ENCODE measurements at places on chromosomes 1 and 21.

- DNase-seq, result peak; percentile 44
Measured at GRCh38 chr1:239719642-239720258, 333.4 kb downstream of the CHRM3 start.

DNA sequence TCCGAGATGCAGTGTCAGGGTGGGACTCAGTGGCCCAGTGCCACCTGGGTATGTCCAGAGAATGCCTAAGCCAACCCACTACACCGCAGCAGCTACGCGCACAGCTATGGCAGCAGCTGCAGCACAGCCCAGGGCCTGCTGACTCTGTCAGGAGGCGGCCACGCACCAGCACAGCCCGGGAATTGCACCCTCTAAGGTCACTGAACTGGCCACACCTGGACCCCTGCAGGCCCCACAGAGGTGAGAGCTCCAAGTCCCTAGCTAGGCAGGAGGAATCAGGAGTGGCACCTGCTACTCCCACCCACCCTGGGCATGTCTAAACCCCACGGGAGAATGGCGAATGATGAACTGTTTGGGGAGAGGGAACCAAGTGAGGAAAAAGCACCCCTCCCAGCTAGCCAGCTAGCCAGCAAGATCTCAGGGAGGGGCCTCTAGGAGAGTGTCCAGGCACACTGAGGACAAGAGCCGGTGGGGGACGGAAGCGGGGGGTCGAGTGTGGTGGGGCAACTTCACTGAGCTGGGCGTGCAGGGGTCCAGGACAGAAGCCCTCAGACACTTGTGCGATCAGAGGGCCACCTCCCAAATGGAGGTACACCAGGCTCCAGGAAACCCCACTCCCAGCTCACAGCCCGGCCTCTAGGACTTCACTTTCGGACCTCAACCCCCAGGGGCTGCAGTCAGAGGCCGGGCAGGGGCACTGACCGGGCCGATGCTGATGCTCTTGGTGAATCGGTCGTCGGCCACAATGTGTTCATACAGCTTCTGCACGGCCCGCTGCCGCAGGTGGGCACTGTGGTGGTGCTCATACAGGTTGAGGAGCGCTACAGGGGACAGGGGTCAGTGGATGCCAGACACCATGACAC, 13.9 kb downstream of the LSS start:
- DNase-seq, result no peak

GRCh38 chr21:42806509-42807140, 72.7 kb downstream of the WDR4 start:
- no peak for DNase-seq

DNA sequence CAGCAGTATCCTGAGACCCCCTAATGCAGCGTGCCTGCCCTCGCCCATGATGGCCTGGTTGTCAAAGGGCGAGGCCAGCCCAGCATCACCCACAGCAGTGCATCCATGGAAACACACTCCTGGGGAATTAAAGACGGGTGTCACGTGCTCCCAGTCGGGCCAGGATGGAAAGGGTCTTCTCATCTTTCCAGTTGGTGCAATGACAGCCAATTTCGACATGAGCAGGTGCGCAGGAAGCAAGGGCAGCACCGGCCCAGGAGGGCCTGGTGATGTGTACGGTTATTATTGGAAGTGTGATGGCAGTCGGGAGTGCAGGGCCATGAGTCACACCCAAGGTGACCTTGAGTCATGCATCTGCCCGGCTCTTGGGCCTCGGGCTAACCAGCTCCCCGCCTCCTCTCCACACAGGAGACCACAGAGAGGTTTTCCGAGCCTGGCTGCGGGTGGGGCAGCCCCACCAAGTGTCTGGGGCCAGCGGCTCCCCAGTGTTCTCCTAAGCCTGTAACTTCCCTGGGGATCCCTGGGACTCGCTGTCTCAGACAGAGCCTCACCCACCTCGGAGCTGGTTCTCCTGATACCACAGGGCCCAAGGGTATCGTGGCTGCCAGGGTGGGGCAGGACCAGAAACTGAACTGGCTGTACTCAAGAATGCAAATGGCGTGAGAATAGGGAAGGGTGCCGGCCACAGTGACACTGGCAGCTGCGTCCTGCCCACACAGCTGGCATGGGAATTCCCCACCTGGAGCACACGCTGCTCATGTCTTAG, 119.8 kb downstream of the SIK1 start:
- no peak for DNase-seq

DNA sequence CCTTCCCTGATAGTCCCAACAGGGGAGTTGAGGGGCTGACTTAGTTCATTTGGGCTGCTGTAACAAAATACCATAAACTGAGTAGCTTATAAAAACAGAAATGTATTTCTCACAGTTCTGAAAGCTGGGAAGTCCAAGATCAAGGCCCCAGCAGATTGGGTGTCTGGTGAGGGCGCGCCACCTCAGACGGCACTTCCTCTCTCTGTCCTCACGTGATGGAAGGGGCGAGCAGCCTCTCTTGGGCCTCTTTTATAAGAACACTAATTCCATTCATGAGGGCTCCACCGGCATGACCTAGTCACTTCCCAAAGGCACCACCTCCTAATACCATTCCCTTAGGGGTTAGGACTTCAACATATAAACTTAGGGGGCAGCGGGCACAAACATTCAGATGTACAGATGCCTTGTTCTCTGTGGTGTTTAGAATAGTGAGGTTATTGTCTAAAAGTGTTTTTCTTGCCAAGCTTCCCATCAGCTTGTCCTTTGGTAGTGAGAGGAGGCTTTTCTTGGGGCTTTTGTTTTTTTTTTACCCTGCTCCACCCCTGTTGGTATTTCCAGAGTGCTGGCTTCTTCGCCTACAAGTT, 20.3 kb downstream of the NIPAL3 start:
- no peak for DNase-seq

DNA sequence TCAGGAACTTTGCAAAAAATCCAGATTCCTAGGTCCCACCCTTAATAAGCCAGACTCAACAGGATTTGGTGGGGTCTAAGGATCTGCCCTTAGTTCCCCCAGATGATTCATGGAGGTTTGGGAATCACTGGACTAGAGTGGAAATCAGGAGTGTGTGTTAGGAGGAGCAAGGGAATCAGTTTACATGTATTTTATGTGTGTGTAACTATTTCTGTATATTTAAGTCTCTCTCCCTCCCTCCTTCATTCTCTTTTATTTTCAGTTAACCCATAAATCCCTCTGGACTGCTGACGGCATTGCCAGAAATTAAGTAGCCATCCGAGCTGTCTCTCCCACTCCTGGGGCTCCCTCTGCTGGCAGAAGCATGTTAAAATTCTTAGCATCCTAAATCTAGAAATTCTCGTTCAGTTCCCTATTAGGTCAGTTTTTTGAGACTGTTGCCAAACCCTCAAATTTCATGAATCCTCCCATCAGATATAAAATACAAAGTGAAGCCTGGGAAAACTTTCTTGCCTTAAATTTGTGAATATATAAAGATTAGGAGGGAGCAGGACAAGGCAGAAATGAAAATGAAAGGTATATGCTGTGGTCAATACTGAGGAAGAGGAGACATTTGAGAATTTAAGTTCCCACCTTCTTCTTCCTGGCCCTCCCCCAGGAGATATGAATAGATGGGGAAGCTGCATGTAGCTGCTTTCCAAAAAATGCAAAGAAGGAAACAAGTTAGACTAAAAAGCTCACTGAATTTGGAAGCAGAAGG, 11.7 kb upstream of the HSD11B1 start:
- peak; percentile 68 for DNase-seq

DNA sequence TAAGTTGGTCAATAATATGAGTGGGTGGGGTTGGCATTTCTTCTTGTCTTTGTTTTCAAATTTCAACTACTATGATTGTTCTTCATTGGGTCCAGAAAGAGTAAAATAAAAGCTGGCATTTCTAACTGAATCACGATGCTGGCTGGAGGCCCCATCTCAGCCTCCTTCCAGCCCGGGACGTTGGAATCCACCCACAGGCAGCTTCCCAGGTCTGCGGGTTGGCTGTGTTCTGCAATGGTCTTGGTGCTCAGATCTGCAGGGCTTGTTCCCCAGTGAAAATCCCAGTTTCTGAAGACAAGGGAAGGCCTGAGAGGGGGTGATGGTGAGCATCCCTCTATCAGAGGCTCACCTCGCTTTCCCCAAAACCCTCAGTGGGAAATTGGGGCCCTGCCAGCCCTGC, 54.7 kb upstream of the ARHGEF16 start:
- DNase-seq, result no peak

- no peak for DNase-seq
Measured at GRCh38 chr21:41585199-41585994, 77.4 kb upstream of the TMPRSS2 start.

DNA sequence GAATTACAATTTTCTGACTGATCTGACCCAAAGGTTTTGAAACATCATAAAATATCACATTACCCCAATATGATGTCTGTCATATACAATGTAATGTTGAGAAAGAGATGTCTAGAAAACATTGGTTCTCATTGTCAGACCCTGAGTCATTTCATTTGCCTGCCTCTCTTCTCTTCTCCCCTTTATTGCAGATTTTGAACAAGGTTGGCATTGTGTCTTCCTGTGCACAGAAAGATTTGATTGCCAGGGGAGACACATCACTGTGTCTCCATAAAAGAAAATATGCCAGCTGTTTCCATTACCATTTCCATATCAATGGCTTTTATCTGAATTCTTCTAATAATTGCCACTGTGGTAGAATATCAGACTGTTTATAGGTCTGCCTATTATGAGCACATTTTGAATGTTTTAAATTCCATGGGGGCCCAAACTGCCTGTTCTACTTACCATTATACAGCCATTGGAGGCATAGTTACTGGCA, 65.6 kb downstream of the IFI44 start:
- no peak for DNase-seq

DNA sequence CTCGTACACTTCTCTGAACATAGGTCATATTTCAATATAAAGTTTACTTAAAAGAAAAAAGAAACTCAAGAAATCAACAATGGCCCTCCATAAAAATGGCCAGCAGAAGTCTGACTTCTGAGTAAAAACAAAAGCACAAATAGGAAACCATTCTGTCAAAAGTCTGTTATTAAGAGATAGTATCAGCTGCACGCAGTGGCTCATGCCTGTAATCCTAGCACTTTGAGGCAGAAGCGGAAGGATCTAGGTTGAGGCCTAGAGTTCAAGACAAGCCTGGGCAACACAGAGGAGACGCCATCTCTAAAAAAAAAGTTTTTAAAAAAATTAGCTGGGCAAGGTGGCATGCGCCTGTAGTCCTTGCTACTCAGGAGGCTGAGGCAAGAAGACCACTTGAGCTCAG, 67.3 kb downstream of the PUM1 start:
- DNase-seq, result no peak

DNA sequence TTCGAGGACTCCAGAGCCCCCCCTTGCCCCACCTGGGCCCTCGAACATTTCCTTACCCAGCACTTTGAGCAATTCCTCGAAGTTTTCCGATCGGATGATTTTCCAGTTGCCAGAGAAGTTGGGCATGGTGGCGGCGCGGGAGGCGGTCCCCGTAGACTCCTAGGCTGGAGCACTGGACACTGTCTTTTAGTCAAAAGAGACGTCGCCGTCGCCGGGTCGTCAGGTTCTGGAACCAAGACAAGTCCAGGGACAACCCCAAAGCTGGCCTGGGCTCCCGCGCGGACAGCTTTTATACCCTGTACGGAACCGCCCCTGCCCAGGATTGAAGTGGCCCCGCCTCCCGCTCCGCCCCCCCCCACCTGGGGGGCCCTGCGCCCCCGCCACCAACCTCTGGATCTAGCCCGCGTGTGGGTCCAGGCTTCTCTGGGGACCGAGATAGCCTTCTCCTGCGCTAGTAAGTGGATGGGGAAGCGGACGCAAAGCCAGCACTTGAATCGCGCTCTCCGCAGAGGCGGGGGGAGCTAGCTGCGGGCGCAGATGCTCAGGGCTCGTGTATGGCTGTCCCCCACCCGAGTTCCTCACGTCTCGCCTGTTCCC, at the start of gene CRABP2:
Gene CRABP2, minus strand, starts transcription at position 263 of the 597 bp plus-strand sequence. Its CDS starts 137 bp downstream, at position 126.
- DNase-seq, result no peak

DNA sequence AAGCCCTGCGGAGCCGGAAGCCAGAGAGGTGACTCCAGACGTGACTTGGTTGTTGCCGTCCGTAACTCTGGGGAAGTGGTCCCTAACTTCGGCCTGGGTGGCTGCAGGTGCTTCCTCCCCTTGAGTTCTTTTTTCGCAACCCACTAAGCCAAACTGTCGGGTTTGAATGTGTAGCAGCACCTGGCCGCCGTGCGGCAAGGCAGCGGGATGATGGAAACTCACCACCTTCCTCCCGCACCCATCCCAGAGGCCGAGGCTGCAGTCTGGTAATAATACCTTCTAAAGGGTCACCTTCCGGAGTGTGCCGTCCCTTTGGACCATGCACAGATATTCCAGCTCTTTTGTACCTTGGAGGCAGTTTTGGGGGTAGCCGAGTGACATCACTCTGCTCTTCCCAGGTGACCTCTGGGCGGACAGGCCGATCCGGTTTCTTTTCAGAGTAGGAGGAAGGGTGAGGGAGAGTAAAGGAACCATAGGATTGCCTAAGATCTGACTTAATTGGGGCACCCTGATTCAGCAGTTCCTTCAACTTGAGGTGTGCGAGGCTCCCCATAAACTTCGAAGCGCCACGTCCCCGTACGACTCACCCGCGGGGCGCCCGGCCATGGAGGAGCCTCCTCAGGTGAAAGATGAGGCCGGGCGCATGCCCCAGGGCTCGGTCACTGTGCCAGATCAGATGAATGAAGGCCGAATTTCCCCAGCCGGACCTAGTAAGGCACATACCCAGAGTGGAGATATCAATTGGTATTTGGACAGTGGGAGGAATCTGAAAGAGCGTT, 1.0 kb downstream of the KCNK1 start:
- no peak for DNase-seq

DNA sequence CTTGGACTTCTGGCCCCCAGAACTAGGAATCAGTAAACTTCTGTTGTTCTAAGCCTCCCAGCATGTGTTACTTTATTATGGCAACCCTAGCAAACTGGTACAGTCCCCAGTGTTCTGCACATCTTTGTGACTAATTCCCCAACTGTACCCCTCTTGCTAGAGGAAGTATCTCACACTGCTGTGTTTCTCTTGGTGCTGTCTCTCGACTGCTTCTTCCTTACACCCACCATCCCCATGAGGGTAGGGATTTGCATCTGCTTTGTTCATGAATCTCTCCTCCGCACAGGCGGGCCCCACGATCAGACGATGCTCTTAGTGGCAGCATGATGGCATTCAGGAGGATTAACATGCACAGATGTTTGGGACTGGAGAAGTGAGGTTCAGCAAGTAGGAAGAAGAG, 46.7 kb downstream of the CLIC6 start:
- DNase-seq, result no peak

- no peak for DNase-seq
Measured at GRCh38 chr1:12475101-12475500, 142.9 kb downstream of the DHRS3 start.

DNA sequence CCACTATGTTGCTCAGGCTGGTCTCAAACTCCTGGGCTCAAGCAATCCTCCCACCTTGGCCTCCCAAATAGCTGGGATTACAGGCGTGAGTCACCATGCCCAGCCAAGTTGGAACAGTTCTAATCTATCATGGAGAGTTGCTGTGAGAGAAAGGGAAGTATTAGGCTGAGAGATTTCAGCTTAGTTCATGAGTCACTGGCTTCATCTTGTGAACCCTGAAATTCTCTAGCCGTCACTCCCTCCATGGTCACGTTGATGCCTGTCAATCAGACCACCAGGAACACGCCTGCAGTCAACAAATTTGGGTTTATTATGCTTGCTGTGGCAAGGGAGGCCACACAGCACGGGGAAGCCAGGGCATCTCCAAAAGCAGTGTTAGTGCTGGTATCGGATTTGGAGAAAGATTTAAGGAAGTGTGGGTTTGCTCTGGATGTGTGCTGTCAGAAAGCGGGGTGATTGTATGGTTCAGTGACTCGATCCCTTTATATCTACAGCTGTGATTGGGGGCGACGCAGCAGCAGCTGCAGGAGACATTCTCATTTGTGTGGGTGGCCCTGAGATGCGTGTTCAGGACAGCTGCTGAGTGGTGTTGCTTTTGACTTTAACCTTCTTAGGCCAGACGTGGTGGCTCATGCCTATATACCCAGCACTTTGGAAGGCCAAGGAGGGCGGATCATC, 18.7 kb downstream of the UQCRHL start:
- DNase-seq, result no peak
